ENCODE measurements at places on chromosomes 1 and 21.
A peak's percentile ranks its signal among the peaks of the same experiment; 100 is the strongest.

DNA sequence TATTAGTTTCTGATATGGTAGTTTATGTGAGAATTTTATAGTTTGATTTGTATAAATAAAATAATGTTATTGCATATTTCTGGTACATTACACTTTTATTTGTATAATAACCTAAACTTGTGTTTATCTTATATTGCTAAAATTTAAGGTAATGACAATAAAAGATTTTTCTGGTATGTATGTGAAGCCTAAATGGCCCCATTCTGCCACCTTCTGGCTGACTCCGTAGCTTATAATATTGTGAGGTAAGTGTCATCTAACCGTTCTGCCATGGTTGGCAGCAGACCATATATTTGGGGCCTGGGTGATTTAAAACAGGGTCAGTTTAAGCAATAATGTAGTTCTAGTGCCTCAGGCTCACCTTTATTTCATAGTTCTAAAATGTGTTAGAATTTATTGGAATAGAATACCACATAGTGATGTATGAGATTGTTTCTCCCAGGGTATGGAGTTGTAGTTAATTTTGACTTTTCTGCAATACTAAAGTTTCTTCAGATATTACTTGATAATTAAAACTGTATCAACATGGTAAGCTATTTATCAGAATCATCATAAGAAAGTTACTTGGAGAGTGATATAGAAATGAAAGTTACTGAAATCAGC is 21.2 kb upstream of the PRKACB start:
- peak; percentile 69 for DNase-seq

DNA sequence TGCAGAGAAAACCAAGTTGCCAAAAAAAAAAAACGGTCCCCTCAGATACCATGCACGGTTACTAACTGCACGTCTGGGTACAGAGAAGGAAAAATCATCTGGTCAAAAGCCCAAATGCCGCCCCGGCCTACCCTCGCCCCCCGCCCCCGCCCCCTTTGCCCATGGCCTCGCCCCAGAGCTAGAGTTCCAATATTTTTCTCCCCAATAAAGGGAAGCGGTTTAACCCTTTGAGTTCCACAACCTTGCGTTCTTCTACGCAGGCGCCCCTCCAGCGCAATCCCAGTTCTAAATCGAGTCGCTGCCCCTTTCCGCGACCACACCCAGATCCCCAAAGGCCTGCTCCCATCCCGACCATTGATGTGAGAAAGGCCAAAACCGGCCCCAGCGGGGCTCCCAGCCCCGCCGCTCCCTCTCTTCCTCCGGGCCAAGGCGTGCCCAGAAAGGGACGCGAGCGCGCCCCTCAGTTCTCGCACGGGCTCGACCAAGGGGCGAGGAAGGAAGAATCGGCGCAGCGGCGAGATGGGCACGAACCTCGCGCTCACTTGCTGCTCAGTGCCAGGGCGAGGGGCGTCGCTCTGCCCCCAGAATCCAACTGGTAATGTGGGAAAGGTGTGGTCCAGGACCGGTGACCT is 797 bp downstream of the WDR47 start:
- peak; percentile 48 for DNase-seq

- peak; percentile 49 for DNase-seq
These were observed 232.9 kb upstream of the SGIP1 start for GRCh38 chr1:66300972-66301451.

- peak; percentile 0 for DNase-seq
These were observed 18.7 kb upstream of the POFUT2 start for GRCh38 chr21:45306453-45306831.

DNA sequence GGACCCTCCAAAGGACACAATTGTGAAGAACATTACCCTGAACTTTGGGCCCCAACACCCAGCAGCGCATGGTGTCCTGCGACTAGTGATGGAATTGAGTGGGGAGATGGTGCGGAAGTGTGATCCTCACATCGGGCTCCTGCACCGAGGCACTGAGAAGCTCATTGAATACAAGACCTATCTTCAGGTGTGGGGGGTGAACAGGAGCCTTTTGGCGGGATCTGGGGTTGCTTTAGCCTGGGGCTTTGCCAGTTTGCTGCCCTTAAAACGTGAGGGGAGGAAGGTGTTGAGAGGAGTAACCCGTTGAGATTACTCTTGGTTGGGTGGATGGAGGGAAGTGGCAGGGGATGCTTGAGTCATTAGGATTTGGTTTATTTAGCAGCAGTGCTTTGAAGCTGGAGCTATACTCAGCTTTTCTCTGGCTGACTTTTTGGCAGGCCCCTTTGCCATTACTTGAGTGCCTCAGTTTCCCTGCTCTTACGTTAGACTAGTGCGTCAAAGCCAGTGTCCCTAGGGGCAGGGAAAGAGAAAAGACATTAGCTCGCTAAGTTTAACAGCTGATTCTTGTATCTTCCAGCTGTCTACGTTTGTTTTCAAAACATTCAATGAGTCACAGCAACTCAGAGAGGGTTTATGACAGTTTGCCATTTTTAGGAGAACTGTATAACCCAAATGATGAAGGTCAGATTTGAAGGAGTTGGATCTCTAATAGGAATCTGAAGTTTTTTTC is 4.4 kb downstream of the NDUFS2 start:
- no peak for DNase-seq

DNA sequence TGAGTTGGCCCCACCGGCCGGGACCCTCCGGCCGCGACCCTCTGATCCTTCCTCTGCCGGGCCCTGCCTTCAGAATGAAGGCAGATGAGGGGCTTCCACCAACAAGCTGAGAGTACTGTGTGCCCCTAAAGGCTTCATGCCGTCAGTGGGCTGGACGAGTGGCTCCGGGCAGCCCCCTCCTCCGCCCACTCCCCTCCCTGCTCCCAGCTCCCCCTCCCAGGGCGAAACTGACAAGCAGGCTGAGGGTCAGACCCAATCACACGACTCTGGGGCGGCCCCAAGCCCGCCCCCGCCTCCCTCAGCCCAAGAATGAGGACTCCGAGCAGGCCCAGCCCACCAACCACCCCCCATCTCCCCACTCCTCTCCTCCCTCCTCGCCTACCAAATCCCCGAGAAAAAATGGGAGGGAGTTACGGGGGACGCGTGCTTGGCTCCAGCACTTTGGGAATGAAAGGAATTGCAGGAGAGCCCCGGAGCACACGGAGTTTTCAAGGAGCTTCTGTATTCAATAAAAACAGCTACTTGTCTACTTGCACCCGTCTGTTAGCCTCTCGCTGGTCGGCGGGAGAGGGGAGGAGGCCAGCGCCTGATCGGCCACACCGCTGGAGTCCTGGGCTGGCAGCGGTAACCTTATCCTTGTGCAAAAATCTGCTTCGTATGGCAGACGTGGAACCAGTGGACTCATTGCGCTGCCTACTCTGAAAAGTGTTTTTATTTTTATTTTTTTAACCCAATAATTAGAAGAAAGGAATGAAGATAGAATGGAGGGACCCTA is at the start of gene COL11A1:
Gene COL11A1 (minus strand): TSS at position 147 of the 775 bp plus-strand sequence. CDS start 344 bp downstream, outside the sequence.
- no peak for DNase-seq

DNA sequence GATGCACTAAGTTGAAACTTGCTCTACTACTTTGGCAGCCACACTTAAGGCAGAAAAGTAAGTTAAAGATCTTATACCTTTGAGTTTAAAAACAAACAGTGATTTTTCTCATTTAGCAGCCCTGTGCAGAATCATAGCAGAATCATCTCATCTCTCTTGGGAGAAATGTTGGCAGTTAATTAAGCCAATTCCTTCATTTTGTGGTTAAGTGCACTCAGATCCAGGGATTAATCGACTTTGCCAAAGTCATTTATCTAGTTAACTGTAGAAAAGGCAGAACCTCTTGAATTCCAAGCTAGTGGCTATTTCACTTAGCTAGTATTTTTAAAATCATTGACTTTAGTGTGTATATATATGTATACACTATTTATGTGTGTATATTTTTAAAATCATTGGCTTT is 125.0 kb downstream of the GPR52 start:
- no peak for DNase-seq

- no peak for DNase-seq
These were observed 20.2 kb downstream of the CLIC4 start for GRCh38 chr1:24765308-24765988.

GRCh38 chr1:201139306-201139705 is 12.3 kb upstream of the ASCL5 start:
- DNase-seq, result no peak

DNA sequence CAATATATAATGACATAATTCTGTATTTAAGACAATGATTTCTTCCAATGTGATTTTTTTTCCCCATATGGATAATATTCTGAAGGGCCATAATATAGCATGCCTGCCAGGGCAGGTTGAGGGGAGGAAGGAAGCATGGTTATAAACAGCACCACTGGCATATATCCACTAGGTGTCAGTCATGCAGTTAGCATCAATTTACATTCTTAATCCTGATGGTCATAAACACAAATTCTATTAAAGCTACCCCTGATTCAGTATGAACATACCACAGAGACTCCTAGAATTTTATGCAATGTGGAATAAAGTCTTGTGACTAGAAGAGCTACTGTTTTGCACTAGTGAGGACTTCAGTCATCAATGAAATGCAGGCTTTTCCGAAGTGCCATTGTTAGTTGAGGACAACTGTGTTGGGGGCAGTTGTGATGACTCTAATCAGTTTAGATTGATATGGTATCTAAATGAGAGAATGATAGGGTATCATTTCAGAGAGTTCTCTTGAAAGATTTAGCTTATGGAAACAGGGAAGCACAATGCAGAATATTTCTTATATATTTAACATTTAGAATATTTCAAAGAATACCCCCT is 342.7 kb upstream of the NR5A2 start:
- peak; percentile 11 for DNase-seq

DNA sequence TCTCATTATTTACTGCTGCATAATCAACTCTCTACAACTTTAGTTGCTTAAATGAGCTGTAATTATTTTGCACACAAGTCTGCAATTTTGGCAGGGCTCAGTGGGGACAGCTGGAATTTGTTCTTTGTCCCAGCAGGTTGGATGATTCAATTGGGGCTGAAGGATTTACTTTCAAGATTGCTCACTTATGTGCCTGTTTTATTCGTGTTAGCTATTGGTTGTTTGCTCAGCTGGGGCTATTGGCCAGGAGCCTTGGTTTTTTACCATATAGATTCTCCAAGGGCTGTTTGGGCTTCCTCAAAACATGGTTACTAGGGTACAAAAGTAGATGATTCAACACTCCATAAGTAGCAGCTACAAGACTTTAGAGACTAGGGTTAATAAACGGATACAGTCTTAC is 13.4 kb downstream of the OR10R2 start:
- DNase-seq, result no peak

- no peak for DNase-seq
These were observed 5.4 kb downstream of the INTS11 start for GRCh38 chr1:1318777-1319645.

DNA sequence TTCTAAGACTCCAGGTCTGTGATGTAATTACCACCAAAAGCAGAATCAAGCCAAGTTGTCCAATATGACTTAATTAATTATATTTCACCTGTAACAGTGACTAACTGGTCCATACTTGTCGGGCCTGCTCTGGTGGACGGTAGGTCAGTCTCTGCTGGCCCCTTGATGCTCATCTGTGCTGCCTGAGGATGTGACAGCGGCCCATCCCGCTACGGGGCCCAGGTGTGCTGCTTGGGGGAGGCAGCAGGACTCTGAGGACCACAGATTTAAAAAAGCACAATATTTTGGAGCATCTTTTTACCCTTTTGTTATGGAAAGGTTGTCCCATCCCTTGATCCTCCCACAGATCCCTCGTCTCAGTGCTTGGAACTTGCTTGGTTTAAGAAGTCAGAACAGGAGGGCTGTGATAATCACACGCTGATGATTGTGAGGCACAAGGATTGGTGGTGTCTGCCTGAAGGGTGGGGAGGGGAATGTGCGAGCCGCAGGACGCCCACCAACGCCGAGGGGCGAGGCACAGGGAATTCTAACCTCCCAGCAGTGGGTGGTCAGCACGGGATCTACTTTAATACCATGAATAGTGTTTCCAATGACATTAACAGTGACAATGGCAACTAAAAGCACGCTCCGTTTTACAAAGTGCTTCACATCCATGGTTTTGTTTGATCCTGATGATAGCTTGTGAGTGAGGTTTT is 27.8 kb upstream of the UMODL1 start:
- DNase-seq, result no peak

DNA sequence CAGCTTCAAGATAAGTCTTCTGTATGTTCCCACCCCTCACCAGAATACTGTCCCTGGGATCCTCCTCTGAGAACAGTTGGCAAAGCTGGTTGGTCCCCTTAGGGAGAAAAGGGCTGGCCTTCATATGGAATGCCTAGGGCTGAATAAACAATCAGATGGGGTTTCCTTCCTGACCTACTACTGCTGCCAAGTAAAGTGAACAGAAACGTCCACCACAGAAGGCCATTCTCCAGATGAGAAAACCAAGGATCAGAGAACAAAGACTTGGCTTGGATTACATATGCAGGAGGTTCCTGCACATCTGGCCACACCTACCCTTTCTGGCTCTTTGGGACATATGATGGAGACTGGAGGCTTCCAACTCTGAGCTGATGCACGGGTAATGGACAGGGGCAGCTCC is 194.5 kb downstream of the HIVEP3 start:
- DNase-seq, result no peak

- no peak for DNase-seq
These were observed 5.8 kb downstream of the IGSF9 start for GRCh38 chr1:159939678-159940002.

GRCh38 chr1:175167861-175168260 is 24.7 kb downstream of the KIAA0040 start:
- DNase-seq, result no peak

- no peak for DNase-seq
These were observed 5.6 kb downstream of the MFN2 start for GRCh38 chr1:11985851-11986250.

DNA sequence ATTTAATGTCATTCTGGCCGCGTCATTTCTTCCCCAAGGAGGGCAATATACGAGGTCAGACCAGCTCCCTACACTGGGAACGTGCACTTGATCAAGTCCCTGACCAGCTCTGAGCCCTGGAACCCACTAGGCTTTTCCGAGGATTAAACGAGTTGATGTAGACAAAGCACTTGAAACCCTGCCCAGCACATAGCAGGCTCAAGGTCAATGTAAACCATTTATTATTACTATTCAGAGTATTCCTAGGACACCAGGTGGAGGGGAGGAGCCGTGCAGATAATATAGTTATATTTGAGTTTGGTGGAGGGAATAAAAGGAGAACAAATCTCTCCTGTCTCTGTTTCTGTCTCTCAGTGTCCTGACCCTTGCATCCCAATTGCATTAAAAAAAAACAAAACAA is 174.1 kb upstream of the IGSF21 start:
- no peak for DNase-seq

GRCh38 chr1:171800851-171801250 is 19.4 kb downstream of the METTL13 start:
- no peak for DNase-seq

DNA sequence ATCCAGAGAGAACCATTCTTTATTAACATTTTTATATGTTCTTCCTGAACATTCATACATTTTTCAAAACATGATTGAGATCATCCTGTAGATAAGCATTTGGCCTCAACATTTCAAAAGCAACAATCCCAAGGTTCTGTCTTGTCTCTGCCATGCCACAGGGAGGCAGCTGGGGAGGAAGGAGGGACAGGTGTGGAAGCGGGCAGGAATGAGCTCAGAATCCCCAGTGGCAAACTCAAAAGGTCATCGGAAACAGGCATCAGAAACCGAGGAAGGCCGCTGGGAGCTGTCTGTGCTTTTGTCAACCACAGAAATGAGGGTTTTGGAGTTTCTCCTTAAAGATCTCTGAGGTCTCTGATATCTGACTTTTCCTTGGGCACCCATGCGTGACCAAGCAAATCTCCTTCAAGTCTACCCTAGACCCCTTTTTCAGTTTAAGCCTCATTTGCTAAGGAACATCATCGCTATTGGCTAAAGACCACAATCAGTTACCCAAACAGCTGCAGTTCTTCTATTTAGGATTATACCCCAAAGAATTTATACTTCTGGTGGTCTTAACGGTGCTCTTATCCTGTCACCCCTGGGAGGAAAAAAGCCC is 34.0 kb downstream of the RASSF5 start:
- no peak for DNase-seq

- no peak for DNase-seq
These were observed 648.1 kb downstream of the USP25 start for GRCh38 chr21:16377857-16378256.

All from CD4-positive, alpha-beta T cell treated with Interleukin-17A for 4 hours (primary cell).